GM13977 (cell line): ENCODE measurements at places on chromosomes 6 and 20.

DNA sequence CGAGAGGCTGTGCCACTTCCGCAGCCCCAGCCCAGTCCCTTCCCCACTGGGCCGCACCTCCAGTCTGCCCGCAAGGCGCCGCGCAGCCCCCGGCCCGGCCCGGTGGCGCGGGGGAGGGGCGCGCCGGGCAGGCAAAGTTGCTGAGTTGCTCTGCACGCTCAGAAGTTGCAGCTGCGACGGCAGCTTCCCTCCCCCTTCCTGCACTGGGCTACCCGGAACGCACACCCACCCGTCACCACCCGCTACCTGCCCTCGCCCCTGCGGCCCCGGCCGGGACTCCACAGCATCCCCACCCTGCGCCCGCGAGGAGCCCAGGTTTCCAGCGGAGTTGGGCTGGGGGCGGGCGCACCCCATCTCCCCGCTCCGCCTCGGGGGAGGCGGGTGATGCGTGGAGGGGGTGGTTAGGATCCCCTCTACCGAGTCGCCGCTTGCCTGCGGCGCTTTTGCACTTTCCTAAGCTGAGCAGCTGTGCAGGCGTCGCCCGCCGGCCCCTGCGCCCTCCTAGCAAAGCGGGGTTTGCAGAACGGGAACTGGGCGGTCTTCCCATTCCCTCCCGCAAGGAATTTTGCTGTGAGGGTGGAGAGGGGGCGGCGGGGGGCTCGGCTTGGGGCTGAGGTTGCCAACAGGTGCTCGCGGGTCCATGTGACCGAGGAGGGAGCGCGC lies 55.9 kb upstream of the RREB1 start:
- peak; percentile 80 for DNase-seq

GRCh38 chr20:22536956-22537756 lies 47.2 kb downstream of the FOXA2 start:
- no peak for DNase-seq

DNA sequence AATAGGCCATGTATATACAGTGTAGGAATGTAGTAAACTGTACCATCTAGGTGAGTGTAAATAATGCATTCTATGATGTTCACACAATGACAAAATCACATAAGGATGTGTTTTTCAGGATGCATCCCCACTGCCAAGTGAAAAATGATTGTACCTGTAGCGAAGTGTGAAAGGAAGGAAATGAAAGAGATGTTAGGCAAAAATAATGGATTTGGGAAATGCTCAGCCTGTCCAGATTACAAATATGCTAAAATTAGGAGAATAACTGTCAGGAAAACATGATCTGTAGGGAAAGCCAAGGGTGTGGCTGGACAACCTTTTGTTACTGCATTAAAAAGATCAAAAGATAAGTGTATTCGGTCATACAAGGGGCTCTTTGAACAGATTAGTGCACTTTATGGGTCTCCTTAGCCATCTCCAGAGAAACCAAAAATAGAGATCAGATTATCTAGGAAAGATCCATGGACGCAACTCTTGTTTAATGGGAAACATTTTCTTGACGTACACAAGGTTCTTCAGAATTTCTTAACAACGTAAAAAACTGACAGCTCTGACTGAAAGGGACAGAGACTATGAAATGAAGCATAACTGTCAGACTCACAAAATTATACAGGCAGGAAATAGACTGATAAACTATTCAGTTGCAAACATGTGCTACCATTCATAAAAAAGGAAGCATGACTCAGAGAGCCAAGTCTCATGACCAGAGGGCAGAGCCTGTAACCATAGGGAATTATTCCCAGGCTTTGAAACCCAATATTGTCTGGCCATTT lies 253.6 kb upstream of the RAB32 start:
- no peak for DNase-seq

DNA sequence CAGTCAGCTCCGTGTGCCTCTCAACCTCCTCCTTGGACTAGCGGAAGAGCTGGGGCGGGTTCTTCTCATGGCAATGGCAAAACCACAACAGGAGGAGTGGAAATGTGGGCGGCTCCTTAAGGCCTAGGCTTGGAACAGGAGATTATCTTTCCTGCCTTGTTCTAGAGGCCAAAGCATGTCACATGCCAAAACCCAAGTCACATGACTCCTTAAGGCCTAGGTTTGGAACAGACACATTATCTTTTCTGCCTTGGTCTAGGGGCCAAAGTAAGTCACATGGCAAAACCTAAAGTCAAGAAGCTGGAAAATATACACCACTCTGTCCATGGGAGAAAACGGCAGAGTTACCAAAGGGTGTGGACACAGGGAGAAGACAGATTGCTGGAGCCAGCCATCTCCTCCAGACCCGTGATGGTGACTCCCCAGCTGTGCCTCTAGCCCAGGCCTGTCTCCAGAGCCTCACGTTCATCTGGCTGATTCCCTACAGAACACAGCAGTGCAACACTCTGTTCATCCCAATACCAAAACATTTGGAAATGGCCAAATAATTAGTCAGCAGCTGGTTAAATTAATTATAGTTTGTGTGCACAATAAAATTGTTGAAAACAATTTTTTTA lies 34.2 kb downstream of the ANKRD60 start:
- DNase-seq: no peak

- DNase-seq: no peak
Measured at GRCh38 chr6:151160929-151161757, 78.6 kb upstream of the AKAP12 start.

DNA sequence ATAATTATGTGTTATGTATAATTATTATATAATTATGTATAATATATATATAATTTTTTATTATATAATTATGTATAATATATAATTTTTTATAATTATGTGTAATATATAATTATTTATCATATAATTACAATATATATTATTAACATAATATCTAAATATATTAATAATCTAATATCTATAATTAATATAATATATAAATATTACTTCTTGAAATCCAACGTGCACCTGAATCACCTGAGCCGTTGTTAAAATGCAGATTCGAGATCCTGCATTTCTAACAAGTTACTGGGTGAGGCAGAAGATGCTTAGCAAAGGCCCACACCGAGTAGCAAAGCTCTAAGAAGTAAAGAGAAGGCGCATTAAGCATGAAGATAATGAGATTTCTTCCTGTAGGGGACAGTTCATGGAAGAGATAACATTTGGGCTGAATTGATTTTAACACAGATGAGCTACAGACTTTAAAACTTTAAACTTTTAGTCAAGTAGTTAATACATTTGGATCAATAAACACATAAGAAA lies 406.4 kb upstream of the PLCB4 start:
- DNase-seq: no peak

DNA sequence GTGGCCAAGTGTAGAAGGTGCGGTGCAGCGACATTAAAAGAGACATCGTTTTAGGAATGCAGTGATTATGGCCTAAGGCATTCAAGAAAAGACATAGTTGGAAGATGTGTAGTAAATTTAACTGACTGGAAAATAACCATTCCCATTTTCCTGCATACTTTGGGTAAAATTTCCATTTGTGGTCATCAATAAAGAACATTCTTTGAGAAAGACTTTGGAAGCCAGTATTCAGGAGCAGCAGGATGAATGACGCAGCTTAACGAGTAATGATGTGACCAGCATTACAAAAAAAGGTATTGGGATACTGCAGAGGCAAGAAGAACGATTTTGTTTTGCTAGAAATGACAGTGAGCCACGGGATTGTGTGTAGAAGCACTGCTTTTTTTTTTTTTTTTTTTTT lies 7.0 kb upstream of the RWDD1 start:
- no peak for DNase-seq

GRCh38 chr6:80523010-80523409 lies 416.5 kb downstream of the BCKDHB start:
- DNase-seq: no peak

GRCh38 chr6:6881438-6882225 lies 226.1 kb upstream of the RREB1 start:
- no peak for DNase-seq

DNA sequence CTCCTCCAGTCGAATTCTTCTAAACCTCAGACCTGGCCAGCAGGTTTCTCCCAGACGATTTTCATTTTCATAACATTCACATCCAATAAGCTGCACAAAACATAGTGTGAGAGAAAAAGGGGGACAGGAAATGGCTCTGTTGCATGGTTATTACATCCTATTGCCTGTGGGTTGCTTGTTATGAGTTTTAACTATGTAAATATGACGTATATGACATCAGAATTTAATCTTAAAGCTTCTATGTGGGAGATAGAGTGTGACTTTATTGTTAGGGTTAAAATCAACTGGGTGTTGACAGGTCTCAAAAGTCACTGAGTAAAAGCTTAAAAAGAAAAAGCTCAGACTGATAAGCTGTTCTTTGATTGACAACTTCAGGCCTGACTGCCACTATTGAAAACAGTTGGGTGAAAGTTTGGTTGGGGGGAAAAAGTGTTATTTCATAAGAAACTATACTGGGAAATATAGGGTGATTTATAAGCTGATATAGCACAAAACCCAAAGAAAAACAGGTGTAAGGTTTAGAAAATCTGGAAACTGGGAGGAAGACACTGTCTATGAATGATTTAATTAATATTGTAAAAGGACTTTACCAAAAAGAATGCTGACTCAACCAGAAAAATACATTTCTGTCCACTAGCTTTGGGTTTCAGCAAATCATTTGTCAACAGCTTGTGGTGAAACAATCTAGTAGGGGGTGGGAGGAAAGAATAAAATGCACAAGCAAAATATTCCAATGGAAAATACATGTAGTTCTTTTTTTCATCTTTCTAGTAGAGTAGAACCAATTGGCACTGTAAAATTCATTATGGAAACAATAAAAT lies 134.1 kb upstream of the CEP162 start:
- DNase-seq: no peak

GRCh38 chr6:155958550-155958949 lies 502.9 kb upstream of the NOX3 start:
- DNase-seq: no peak

- DNase-seq: no peak
Measured at GRCh38 chr20:37160683-37161082, 18.4 kb upstream of the RPN2 start.

DNA sequence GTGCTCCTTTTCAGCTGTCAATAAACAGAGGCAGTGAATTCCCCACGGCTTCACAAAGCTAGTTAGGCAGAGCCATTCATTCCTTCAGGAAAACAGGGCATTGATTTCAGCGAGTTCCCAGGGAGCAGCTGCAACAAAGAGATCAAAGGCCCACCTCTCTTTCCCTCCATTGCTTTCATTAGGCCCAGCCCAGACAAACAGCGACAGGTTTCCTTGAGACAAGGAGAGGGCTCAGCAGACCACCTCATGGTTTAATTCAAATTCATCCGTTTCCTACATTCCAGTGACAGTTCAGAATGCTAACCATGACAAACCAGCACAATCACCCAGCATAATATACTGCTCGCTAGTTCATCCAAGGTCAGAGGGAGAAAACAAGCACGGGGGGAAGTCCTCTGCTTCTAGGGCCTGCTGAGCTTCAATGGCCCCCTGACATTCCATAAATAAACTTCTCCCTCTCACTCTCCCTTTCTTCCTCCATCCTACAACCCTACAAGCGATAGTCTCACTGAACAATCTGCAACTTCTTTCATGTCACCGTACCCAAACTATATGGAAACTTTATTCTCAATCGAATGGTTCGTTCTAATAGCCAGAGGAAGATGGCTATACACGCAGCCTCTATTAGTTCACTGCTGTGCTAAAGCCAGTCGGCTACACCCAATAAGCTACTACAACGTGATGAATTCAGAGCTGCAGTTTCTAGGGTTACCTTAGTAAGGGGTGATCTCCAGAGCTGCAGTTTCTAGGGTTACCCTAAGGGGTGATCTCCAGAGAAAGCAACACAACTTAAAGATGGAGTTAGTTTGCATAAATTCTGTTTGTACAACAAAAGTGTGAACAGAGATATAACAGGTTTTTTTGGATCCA lies 34.7 kb downstream of the PLAGL1 start:
- DNase-seq: no peak

- DNase-seq: no peak
Measured at GRCh38 chr20:44601801-44602204, 19.4 kb downstream of the PKIG start.

DNA sequence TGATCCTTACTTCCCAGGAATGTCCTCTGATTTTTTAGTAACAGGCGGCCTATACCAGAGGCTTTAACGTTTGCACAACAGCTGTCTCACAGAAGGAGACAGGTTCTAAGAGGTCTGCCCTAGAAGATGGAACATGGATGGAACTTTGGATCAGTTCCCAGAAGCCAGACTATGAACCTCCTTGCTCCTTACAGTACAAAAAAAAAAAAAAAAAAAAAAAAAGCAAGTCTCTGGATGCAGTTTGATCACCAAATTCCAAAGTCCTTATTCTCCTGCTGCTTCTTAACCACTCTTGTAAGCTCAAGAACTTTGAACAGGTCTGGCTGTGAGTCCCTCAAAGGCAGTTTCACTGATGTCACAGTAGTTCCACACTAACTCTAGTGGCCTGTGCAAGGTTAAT lies 2.0 kb upstream of the TRMT11 start:
- no peak for DNase-seq

DNA sequence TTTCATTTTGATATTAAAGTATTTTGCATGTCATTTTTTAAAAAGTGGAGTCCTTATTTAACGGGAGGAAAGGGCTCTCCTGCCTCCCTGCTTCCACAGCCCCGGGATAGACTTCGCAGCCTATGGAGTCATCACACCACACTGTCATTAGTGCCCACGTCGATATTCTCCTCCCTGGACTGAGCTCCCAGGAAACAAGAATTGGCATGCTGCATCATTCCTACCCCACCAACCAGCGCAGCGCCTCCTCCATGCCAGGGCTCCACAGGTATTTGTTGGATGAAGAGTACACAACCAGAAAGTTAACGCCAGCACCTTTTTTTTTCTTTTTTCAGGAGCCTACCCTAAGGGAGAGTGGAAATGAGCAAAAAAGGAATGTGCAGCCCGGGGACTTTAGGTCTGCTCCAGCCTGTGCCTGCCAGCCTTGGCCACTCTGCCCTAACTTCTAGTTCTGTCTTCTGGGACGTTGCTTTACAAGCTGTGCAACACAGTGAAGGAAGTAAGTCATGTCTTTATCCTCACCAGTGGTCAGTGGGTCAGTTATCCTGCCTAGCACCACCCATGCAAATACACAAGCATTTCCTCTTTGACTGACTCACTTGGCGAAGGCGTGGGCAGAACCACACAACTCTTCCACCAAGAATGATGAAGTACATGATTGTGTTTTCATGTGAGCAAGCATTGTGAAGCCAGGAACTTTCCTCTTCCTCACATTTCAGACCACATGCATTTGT lies 180.7 kb upstream of the UST start:
- peak; percentile 53 for DNase-seq

GRCh38 chr6:150631984-150632642 lies 32.4 kb downstream of the PLEKHG1 start:
- no peak for DNase-seq

- no peak for DNase-seq
Measured at GRCh38 chr20:23683281-23683680, 5.6 kb downstream of the CST4 start.
